ENCODE measurements at places on chromosomes 3 and 15. TPM values are rescaled to one million over a fixed set of nuclear protein-coding genes. Genes with fewer than 3 reads are reported as not detected.

GRCh38 chr3:45741742-45742460, 52.7 kb downstream of the SACM1L start:
- DNase-seq: no peak

GRCh38 chr3:178084938-178085816, 451.1 kb upstream of the KCNMB2 start:
- peak; percentile 84 for DNase-seq

- no peak for DNase-seq
Observed at GRCh38 chr3:153215966-153216365, 53.9 kb downstream of the RAP2B start.

- no peak for DNase-seq
Observed at GRCh38 chr15:71509139-71509538, 301.2 kb upstream of the NR2E3 start.

GRCh38 chr15:75058127-75058905, 34.9 kb downstream of the PPCDC start:
- DNase-seq: no peak

DNA sequence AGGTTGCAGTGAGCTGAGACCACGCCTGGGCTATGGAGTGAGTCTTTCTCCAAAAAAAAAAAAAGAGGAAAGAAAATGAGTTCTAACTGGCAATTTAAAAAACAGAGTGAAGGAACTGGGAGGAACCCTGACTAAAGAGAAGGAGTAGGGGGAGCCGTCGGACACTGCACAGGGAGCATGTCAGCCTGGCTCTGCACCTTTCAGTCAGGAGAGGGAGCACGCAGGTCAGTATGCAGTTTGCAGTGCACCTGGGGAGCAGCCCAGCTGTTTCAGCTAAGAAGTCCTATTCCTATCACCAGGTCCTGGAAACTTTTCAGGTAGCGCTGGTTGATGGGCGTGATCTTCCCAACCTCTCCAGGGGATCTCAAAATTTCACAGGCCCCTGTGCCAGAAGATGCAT, 14.9 kb upstream of the ZXDC start:
- no peak for DNase-seq

DNA sequence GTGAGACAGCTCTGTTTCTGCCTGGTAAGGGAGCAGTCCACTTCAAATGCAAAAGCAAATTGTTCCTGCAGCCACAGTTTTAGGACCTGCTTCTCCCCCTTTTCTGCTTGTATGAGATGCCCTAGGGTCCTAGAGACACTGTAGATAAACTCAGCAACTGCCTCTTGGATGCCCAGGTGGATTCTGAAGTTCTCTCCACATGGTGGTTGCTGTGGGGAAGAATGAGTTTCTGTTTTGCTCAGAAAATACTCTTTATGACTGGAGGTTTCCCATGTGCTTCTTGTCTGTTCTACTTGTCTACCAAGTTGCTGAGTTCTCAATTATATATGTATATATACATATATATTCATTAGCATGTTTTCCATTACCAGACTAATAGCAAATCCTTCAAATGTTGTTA, 5.6 kb upstream of the ZNF80 start:
- no peak for DNase-seq

DNA sequence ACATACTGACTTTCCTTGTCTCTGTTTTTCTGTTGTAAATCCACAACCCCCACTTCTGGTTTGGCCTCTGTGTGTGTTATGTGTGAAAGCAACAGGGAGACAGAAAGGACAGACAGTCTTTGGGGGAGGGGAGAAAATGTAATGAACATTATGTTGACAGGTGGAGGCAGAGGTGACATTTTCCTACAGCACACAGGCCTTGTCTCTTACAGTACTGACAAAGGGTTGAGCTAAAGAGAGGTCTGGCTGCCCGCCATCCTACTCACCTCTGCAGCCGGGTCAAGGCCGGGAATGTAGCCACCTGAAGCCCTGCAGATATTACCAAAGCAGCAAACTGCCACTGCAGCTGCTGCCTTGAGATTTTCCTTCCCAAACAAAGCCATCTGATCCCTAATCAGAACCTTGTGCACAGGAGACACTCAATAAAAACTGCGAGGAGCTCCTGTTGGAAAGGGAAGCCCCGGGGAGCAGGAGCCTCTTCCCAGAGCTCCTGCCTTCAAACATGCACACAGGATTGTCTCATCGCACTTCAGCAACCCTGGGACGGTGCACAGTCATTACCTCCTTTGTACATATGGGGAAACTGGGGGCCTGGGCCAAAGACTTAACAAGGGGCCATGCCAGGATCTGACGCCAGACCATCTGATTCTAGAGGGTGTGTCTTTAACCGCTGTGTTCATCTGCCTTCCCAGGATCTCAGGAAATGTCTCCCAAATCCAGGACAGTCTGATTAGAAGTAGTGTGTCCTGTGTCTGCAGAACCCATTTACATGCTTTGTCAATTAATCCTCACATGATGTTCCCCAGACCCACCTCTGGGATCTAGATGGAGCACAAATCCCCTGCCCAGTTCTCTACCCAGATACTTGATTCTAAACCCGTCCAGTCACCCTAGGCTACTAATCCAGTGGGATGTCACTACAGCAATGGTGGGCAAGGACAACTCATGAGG, 14.2 kb downstream of the MYO5C start:
- DNase-seq: no peak

DNA sequence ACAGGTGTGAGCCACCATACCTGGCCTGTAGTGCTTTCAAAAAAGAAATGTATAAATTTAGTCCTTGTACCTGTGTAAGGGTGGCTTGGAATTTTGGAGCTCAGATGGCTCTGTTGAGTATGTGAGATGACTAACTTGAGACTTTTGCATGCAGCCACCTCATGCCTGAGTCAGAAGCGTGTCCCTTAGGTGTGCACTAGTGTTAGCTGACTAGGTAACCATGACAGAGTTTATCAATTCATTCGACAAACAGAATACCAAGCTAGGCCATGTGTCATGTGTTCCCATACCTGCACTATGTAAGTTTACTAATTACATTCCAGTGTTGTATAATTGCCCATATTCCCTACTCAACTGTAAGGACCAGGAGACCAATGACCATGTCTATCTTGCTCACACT, 4.0 kb upstream of the ZNF639 start:
- DNase-seq: no peak

DNA sequence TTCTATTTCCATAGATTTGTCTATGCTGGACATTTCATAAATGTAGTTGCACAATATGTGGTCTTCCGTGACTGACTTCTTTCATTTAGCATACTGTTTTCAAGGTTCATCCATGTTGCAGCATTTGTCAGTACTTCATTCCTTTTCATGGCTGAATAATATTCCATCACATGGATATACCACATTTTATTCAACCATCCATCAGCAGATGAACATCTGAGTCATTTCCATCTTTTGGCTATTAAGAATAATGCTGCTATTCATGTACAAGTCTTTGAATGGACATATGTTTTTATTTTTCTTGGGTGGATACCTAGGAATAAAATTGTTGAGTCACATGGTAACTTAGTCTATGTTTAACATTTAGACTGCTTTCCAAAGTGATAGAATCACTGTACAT, 99.3 kb upstream of the RAD18 start:
- no peak for DNase-seq

GRCh38 chr3:13420045-13420830, at the start of gene NUP210:
Gene NUP210 (minus strand): TSS chr3:13420322. CDS start chr3:13420226, 96 bp downstream.
- no peak for DNase-seq

RABL3 gene
- 7.7 TPM for total RNA-seq

VPS33B gene
- total RNA-seq: 11.3 TPM

STAC gene
- 2.1 TPM for total RNA-seq

All from dermis microvascular lymphatic vessel endothelial cell (primary cell).